Activated CD4-positive, alpha-beta T cell treated with anti-CD3 and anti-CD28 coated beads, Interleukin-2, amount 50 U/mL, for 48 hours (primary cell): ENCODE measurements at places on chromosomes 2 and 18.

DNA sequence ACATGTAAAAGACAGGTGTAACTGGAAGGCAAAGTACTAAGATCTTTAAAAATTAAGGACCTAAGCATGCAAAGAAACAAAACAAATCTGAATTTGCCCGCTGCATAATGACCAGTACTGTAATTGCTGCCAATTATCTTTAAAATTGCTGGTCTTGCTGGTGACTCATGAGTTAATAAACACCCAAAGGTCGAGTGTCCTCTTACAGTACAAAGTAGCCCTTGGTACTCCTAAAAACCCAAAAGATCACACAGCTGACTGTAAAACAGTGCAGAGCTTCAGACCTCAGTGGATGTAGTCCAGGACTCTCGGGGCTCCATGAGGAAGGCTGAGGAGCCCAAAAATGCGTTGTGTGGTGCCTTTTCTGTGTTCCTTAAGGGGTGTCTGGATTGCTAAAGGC lies 308.7 kb downstream of the CNTNAP5 start:
- DNase-seq: no peak

GRCh38 chr2:38120829-38121228 lies 44.9 kb upstream of the CYP1B1 start:
- no peak for DNase-seq

GRCh38 chr2:205386109-205386508 lies 296.2 kb upstream of the NRP2 start:
- DNase-seq: no peak

DNA sequence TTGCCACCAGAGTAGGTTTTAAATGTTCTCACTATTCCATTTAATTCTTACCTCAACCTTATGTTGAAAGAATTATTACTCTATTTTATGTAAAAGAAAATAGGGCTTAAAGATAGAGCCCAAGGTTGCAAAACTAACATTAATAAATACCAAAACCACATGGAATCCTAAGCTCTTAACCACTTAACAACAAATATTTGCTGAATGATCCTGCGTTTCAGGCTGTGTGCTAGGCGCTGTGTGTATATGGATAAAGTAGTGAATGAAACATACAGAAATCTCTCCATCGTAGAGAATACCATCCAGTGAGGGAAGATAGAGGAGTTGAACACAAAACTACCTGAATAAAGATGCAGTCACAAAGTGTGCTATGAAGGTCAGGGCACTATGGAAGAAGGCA lies 485.1 kb downstream of the THSD7B start:
- no peak for DNase-seq

DNA sequence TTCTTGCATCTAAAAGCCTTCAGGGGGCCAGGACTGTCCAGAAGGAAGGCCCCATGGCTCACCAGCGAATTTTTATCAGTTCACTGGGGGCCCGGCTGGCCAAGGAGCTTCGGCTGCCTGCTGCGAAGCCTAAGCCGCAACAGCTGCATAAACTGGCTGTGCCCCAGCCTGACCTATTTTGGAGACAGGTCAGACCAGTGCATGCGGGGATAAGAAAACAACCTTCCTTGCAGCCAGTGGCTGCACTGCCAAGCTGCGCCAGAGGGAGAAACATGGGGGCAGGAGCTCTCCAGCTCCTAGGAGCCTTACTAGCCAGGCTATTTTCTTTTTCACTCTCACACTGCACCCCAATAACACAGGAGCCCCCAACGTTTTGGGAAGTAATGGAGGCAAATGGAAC lies 15.2 kb downstream of the PAX3 start:
- no peak for DNase-seq

DNA sequence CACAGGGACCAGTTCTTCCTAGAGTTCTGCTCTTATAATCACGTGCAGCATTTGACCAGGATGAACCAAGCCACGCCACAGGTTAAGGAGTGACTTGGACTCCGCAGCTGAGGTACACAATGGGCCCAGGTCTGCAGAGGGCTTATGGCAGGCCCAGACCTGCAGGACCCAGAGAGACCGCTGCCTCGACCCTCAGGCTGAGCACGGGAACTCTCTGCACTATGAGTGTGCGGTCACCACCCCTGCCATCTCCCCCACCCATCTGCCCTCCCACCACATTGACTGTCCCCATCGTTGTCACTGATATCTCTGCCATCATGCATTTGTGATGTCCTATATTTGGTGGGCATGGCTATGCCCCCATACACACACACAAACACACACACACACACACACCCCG lies 45.7 kb upstream of the HPCAL1 start:
- no peak for DNase-seq

DNA sequence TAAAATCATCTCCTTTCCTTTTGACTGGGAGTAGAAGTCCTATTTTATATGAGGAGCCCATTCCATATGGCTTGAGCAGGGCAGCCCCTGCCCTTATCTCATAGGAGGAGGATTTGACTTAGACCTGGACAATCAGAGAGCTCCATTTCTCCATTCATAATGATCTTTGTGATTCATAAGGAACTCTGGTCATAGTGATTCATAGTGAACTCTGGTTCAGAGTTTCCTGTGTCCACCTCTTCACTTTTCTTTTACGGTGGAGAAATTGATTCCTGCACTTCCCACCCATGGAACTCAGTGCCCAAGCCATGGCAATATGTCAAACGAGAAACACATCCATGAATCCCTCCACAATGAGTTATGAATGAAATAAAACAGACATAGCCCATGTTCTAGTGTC lies 12.8 kb upstream of the MYO3B start:
- DNase-seq: no peak

GRCh38 chr2:168053676-168054075 lies 193.7 kb downstream of the STK39 start:
- no peak for DNase-seq

GRCh38 chr2:168396131-168396530 lies 59.9 kb upstream of the CERS6 start:
- no peak for DNase-seq

DNA sequence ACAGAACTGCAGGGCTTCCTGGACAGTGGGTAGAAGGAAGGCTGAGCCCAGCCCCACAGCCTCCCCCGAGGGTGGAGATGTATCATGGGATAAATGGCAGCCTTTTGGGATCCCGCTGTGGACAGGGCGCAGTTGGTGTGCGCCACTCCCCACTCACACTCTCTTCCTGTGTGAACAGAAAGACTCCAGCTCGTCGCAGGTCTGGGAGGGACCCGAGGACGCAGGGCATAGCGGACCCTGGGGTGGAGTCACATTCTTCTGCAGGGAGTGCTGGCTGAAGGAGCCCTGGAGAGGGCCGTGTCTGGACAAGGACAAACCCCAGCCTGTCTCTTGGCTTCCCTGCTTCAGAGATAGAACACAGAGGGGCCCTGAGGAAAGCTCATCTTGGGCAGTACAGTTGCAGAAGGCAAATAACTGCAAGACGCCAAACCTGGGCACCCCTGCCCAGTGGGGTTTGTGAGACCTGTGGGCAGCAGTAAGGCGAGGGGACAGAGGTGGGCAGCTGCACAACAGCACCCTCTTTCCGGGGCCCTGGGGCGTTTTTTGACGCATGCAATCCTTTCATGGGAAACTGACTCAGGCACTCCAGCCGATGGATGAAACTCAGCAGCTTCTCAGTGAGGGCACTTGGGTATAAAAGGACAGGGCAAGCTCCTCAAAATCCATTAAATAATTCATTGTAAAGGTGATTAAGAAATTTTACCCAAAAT lies 101.9 kb downstream of the USP40 start:
- no peak for DNase-seq

DNA sequence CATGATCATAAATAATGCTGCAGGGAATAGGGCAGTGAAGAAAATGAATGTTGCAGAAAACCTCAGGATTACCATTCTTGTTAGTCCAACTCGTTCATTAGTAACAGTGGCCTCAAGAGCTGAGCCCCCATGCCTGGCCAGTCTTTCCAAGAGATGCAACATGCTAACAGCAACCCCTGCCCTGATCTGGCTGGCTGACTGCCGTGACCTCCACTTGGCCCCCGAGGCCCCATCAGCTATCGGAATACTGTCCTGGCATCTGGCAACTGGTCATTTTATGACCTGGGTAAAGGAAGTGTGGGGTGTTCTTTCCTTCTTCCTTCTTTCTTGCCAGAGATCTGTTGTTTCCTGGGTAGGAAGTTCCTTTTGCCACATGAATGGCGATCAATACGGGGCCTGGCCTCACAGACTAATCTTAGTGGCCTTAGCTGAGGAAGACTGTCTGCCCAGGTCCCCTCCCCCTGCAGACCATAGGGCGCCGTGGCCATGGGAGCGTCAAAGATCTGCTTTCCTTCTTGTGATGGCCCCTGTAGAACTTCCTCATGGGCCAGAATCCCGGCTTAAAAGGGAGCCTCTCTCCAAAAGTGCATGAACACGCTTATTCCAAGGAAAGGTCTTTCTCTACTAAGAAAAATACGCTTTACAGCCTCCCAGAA lies 10.6 kb upstream of the TRABD2A start:
- DNase-seq: no peak

- DNase-seq: no peak
Measured at GRCh38 chr18:46402945-46403344, 254.1 kb downstream of the LOXHD1 start.

GRCh38 chr2:157809212-157809611 lies 66.9 kb downstream of the ACVR1 start:
- no peak for DNase-seq

GRCh38 chr2:25960920-25961319 lies 21.4 kb downstream of the KIF3C start:
- DNase-seq: no peak

DNA sequence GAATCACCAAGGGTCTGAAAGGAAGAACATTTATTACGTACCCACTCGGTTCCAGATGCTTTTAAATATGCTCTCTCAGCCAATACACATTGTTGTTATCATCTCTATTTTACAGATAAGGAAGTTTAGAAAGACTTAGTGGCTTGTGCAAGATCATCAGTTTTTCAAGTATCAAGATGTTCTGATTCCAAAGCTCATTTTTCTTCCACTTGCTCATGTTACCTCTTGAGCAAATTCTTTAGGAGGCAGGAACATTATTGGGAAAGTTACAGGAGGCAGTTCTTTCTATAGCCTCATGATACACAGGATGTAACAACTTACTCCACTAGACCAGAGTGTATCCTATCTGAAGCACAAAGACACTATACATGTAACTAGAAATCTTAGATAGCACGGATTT lies 65.0 kb upstream of the MMADHC start:
- no peak for DNase-seq

GRCh38 chr2:23381084-23381483 lies 3.9 kb upstream of the KLHL29 start:
- DNase-seq: peak; percentile 18

DNA sequence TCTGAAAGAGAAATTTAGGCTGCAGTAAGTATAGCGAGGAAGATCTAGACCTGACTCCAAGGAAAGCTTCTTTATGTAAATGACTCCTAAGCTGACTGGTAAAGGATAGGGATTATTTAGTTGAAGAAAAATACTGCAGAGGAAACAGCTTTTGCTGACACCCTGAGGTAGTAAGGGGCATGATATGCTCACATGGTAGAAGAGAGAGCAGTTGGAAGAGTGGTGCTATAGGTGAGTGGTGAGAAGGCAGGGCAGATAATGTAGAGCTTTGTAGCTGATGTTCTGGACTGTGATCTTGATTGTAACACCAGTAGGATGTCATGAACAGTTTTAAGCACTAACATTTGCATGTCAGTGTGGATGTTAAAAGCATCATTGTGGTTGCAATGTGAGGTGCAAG lies 639.1 kb upstream of the SLC39A10 start:
- no peak for DNase-seq

DNA sequence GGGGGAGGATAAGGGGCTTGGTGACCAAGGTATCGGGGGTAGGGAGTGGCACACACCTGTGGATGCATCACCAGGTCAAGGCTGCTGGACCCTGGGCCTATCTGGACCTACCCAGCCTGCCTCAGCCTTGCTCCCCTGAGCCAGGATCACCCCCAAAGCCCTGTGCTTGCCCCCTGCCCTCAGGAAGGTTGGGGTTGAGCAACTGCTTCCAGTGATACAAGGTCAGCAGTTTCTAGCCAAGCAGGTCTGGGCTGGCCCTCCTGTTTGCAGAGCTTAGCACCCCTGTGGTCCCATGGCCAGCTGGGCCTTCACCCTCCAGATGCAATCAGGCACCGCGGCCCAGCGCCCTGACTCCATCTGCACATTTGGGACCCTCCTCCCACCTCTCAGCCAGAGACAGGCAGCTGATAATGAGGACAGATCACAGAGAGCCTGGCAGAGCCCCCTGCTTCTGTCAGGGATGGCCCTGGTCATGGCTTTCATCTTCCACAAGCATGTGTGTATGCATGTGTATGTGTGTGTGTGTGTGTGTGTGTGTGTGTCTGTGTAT lies 154.6 kb downstream of the TFCP2L1 start:
- no peak for DNase-seq

DNA sequence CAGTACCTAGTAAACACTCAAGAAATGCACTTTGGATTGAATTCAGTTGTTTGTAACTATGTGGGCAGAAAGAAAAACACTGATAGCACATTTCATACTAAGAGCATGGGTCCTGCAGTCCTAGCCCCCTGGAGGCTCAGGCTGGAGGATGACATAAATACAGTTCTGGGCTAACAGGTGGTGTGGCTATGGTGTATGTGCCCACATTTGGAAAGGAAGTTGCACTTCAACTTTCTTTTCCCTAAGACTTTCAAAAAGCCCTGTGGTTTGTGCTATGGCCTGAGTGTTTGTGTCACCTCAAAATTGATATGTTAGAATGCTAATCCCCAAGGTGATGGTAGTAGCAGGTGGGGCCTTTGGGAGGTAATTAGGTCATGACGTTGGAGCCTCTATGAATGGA lies 218.2 kb downstream of the CDCA7 start:
- no peak for DNase-seq

GRCh38 chr18:9494778-9495331 lies 19.5 kb downstream of the RALBP1 start:
- no peak for DNase-seq

- DNase-seq: no peak
Measured at GRCh38 chr2:218022851-218023530, 20.2 kb upstream of the TNS1 start.

- no peak for DNase-seq
Measured at GRCh38 chr2:50661682-50662081, 370.2 kb downstream of the NRXN1 start.

- no peak for DNase-seq
Measured at GRCh38 chr2:130288467-130289403, 54.0 kb upstream of the IMP4 start.

GRCh38 chr2:217691920-217692666 lies 310.7 kb downstream of the TNS1 start:
- no peak for DNase-seq

DNA sequence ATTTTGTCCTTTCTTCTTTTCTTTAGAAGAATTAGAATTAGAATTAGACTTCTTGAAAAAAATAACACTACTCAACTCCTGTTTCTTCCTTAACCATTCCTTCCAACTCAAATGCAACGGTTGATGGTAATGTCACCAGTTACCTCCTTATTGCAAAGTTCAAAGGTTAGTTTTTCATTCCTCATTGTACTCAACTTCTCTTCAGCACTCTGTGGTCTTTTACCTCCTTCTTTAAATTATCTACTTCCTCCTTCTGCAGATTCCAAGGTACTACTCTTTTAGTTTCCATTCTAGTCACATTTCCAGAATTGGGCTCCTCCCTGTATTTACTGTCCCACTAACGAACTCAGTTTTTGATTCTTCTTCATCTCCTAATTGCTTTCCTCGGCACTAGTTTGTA lies 700.7 kb downstream of the SATB2 start:
- no peak for DNase-seq
